ENCODE measurements at places on chromosomes 12 and 14.

DNA sequence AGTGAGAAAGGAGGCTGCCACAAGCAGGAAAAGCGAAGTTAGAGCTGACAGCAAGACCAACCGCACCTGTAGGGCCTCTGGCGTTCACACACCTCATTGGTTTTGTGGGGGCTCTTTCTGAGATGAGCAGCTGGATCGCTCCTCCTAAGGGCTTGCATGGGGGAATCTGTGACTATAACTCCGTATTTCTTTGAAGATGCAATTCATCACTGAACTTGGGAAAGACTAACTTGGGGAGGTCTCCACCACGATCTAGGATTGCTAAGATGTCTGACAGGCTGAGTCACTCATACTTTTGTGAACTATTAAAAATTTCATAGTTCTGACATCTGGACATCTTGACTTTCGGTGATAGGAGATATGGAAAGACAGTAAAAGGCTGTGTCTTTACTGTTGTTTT, 173.6 kb downstream of the ETV6 start:
- DNase-seq = no peak

DNA sequence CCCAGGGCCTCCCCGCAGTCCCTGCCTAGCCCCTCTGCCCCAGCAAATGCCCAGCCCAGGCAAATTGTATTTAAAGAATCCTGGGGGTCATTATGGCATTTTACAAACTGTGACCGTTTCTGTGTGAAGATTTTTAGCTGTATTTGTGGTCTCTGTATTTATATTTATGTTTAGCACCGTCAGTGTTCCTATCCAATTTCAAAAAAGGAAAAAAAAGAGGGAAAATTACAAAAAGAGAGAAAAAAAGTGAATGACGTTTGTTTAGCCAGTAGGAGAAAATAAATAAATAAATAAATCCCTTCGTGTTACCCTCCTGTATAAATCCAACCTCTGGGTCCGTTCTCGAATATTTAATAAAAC, 2.2 kb downstream of the HOXC6 start:
- DNase-seq = no peak

GRCh38 chr12:67484791-67485480, 163.6 kb upstream of the DYRK2 start:
- DNase-seq = peak; percentile 28

DNA sequence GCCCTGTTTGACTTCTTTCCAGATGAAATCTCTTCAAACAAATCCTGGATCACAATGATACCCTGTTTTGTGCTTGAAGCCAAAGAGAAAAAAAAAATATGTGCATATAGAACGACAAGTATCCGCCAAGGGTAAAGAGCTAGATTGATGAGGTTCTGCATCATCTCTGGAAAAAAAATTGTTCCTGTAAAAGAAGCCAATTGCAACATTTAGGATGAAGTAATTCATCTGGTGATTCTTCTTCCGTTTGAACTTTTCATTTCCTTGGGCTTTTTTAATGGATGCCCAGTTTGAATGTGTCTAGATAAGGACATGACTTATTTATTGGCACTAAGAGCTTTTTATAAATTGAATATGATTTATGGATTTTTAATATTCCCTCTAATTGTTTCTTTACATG, 38.1 kb upstream of the NPAS3 start:
- DNase-seq = no peak

GRCh38 chr12:132385923-132386751, 56.7 kb upstream of the GALNT9 start:
- DNase-seq = no peak

DNA sequence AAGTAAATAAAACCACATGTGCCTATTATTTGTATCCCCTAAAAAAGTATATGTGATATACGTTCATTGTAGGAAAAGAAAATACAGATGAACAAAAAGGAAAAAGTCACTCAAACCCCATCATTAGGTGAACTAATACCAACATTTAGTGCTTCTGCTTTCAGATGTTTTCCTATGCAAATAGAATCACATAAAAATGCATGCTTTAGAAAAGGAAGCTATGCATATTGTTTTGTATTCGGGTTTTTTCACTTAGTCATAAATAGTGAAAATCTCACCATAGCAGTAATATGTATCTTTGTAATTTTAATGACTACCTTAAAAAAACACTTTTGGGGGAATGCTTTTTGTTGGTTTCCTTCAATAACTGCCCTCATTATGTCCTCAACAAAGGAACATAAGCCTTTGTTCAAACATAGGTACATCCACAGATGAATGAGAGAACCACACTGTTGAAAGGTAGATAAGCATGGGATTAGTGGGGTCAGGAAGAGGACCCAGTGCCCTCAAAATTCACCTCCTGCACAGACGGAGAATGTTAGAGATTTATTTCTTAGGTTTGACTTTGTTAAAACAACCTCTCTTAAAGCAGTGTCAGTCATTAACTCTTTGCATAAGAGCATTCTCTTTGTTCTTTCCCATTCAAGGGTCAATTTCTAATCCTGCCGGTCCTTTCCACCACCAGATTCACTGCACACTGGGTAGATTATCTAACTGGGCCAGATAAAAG, 6.5 kb downstream of the AMDHD1 start:
- DNase-seq = no peak

DNA sequence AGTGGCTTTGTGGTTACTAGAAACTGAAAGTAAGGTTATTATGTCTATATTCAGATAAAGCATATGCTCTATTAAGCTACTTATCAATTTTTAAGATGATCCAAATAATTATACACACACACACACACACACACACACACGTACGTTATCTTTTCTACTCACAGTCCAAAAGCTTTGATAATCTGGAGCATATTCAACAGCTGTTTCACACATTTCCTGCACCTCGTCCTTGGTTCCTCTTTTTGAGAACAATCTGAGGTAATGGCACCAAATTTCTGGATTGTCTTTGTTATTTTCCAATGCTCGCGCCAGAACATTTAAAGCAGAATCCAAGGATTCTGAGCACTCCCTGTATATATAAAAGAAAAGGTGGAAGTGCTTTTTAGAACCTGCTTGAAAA, 37.5 kb downstream of the ZFC3H1 start:
- no peak for DNase-seq

DNA sequence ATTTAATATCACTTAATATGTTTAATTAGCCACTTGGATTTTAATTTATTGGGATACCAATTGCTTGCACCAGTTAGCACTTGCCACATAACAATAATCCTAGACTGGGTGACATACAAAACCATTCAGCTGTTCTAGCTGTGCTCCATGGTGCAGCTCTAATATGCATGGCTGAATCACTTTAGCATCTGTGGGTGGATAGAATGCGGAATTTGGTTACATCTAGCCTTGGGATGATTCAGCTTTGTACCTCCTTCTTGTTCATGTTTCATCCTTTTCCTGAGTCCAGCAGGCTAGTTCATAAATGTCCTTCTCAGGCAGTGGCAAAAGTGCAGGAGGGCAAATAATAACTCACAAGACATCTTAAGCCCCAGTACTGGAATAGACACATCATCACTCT, 1263.0 kb downstream of the LRFN5 start:
- DNase-seq = no peak

GRCh38 chr14:41608681-41609390, 2.2 kb downstream of the LRFN5 start:
- DNase-seq = no peak

DNA sequence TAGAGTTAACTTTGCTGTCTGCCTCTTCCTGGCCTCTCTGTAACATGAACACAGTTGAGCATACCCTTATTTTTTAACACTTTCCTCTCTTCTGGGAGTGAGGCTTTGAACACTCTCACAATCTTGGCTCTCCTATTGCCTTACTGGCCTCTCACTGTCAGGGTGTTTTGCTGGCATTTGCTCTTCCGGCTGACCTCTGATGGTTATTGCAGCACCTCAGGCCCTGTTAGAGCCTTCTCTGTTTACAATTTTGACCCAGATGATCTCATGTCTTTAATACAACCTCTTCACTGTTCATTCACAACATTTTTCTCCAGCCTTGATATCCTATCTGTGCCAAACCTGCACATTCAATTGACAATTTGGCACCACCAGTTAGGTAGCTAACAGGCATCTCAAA, 357.8 kb upstream of the USP15 start:
- no peak for DNase-seq

DNA sequence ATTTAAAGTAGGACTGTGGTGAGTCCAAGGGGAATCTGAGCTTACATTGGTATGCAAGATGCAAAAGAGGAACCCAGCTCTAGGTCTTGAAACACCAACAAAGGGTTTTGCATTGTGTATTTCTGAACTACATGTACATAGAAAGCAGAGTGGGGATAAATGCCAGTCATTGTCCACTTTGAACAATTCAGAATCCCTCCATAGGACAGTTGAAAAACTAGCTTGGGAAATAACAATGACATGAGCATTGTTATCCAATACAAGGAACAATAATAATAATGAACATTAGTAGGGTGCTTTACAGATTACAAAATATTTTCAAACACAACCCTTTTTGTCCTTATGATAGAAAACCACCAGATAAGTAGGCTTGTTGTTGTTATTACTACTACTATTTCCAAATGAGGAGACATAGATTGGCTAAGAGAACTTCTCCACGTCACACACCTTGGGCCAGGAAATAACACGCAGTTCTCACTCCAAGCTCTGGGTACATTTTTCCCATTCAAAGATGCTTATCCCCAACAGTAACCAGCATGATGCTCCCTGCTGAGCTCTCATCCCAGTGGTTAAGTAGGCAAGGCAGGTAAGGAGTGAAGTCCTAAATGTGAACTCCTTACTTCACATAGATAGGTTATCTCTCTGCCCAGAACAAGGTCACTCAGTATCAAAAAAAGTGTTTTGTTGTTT, 51.7 kb upstream of the RASSF8 start:
- no peak for DNase-seq

DNA sequence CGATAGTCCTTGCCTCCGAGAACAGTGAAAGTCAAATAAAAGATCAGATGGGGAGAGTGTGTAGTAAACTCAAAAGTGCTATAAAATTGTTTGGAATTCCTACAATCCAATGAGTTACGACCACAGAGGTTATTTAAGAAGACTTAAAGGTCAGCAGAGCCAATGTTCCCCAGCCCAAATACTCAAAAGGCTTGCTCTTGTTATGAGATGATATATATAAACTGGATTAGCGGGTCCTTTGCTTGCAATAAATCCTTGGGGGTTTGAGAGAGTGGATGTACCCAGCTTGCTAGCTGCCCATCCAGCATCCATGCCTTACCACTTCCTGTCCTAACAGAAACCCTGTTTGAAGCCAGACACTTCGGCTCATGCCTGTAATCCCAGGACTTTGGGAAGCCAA, 29.0 kb upstream of the MED13L start:
- DNase-seq = no peak

GRCh38 chr14:50334211-50334610, 22.1 kb downstream of the DMAC2L start:
- no peak for DNase-seq

- DNase-seq = no peak
Observed at GRCh38 chr14:69536971-69537370, 37.7 kb downstream of the CCDC177 start.

DNA sequence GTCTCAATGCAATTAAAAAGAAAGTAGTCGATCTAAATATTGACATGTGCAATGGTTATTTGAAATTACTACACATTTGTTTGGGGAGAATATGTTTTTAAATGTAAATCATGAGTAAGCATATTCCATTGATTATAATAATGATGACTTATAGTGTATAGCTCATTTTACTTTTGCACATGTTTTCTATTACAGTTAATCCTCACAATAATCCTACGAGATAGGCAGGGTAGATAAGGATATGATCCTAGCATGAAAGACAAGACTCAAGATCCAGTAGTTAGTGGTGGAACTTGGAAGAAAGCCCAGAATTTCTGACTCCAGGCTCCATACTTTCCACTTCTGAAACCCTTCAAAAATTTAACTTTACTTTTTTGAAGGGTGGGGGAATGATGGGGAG, 94.0 kb downstream of the NAV3 start:
- no peak for DNase-seq

GRCh38 chr12:129200576-129200975, 347.3 kb downstream of the GLT1D1 start:
- no peak for DNase-seq

DNA sequence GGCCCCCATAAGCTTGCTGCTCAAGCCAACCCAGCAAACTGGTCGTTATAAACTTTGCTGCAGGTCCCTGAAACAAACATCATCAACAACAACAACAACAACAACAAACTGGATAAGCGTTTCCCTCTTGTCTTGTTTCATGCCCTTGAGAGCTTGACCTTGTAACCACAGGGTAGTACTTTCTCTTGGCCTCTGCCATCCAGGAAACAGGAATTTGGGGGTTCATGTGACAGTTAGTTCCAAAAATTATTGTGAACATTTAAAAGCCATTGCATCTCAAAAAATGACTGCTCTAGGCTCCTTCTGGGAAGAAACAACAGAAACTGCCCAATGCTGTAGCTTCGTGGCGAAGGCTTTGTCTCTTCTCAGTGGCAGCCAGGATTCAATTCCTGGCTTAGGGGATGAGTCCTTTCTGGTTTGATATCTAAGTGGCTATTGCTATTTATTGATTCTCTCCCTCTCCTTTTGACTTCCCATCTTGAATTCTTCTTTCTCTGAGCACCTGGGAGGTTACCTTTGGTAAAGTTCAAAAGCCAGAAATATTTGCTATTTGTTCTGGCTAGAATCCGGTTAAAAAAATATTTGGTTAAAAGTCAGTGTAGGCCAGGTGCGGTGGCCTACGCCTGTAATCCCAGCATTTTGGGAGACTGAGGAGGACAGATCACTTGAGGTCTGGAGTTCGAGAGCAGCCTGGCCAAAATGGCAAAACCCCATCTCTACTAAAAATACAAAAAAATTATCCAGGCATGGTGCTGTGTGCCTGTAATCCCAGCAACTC, 52.0 kb upstream of the CPM start:
- DNase-seq = no peak

- no peak for DNase-seq
Observed at GRCh38 chr14:40727107-40727506, 879.6 kb upstream of the LRFN5 start.

- no peak for DNase-seq
Observed at GRCh38 chr14:72599579-72600470, 294.1 kb downstream of the DPF3 start.

GRCh38 chr12:56417739-56418138, 31.5 kb downstream of the TIMELESS start:
- no peak for DNase-seq

- DNase-seq = no peak
Observed at GRCh38 chr12:48781750-48782456, 7.0 kb downstream of the ADCY6 start.

GRCh38 chr12:117042171-117042842, 56.9 kb downstream of the TESC start:
- no peak for DNase-seq

- no peak for DNase-seq
Observed at GRCh38 chr14:96260341-96260821, 4.4 kb downstream of the BDKRB1 start.

- DNase-seq = no peak
Observed at GRCh38 chr14:58736606-58737005, 98.8 kb downstream of the DACT1 start.

DNA sequence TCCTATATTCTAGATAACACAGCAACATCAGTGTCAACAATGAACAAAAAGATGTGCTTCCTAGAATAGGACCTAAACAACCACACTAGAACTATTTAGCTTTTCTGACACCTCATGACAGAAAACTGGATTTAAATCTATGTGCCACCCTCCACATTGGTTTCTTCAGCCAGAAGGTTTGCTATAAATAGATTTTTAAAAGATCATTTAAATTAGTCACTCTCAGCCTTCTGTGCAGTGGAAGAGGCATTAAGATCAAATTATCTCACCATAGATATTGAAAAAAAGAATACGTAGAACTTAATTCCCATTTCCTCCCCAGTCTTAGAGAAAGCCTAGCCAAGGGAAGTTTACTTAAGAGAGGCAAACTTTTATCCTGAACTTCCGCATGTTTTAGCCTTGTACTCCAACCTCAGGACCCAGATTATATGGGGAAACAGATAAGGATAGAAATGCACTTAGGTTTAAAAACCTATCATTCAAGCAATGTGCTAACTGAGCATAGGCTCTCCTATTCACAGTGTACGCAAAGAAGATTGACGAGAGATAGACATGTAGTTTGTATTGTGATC, 59.6 kb downstream of the NELL2 start:
- no peak for DNase-seq

Data from activated gamma-delta T cell treated with Interleukin-2 at 50 U/mL for 16 hours (primary cell).